Myometrial cell (primary cell): ENCODE measurements at places on chromosomes 16 and 17. TPM values are rescaled to one million over a fixed set of nuclear protein-coding genes. Genes with fewer than 3 reads are reported as not detected.

The LITAFD gene
- total RNA-seq, result not detected in 2 replicates

The ADCY9 gene
- total RNA-seq, result 25.9 and 35.7 TPM in 2 replicates

The KRTAP4-9 gene
- total RNA-seq, result not detected in 2 replicates

The TM4SF5 gene
- total RNA-seq, result not detected in 2 replicates

The PRKCA gene
- 20.8 and 22.2 TPM in 2 replicates for total RNA-seq

The CCL18 gene
- not detected in 2 replicates for total RNA-seq

The KRTAP2-3 gene
- 0.89 TPM in 1 of 2 replicates, not detected in the other for total RNA-seq

The MYH13 gene
- not detected in 2 replicates for total RNA-seq

The UMOD gene
- total RNA-seq, result not detected in 2 replicates

The KRTAP16-1 gene
- total RNA-seq, result not detected in 2 replicates

The GGT6 gene
- not detected in 2 replicates for total RNA-seq

The CYLD gene
- 16.5 and 19.3 TPM in 2 replicates for total RNA-seq

The ITGAX gene
- 0.86 and 1.9 TPM in 2 replicates for total RNA-seq

The TNK1 gene
- total RNA-seq, result 0.18 and 0.29 TPM in 2 replicates

The SLC43A2 gene
- 24.2 and 28.5 TPM in 2 replicates for total RNA-seq

The KRTAP3-1 gene
- not detected in 2 replicates for total RNA-seq

The KRT12 gene
- total RNA-seq, result under 0.01 TPM in 1 of 2 replicates, not detected in the other

The NT5C gene
- total RNA-seq, result 120 TPM in 2 replicates

The TSPAN10 gene
- total RNA-seq, result 1.9 and 2.0 TPM in 2 replicates

The MOSMO gene
- 18.7 and 33.1 TPM in 2 replicates for total RNA-seq

The FBXO47 gene
- total RNA-seq, result not detected in 2 replicates

The PEMT gene
- 51.6 and 74.1 TPM in 2 replicates for total RNA-seq
